ENCODE measurements at places on chromosomes 16 and 17.

- DNase-seq = peak; percentile 52
Measured at GRCh38 chr16:81443688-81444447, 740 bp upstream of the CMIP start.

DNA sequence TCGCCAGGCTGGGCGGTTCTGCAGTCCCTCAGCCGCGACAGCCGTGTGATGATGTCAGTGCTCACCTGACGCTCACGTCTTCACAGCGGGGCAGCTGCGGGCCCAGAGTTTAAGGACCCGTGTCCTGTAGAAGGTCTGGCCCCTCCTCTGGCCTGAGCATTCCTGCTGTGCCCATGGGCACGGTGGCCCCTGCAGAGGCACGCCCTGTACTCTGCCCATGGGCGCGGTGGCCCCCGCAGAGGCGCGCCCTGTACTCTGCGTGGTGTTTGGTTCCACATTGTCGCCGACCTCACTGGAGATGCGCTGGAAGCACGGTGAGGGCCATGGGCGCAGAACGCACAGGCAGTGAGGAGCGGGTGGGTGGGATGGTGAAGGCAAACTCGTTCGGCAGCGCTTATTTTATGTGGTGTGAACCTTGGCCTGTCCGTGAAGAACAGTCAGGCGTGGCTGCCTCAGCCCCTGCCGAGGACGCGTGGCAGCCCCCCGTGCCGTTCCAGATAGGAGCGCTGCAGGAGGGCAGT, 122.0 kb downstream of the BANP start:
- DNase-seq = no peak

GRCh38 chr16:29009050-29009837, 24.4 kb downstream of the LAT start:
- DNase-seq = no peak

DNA sequence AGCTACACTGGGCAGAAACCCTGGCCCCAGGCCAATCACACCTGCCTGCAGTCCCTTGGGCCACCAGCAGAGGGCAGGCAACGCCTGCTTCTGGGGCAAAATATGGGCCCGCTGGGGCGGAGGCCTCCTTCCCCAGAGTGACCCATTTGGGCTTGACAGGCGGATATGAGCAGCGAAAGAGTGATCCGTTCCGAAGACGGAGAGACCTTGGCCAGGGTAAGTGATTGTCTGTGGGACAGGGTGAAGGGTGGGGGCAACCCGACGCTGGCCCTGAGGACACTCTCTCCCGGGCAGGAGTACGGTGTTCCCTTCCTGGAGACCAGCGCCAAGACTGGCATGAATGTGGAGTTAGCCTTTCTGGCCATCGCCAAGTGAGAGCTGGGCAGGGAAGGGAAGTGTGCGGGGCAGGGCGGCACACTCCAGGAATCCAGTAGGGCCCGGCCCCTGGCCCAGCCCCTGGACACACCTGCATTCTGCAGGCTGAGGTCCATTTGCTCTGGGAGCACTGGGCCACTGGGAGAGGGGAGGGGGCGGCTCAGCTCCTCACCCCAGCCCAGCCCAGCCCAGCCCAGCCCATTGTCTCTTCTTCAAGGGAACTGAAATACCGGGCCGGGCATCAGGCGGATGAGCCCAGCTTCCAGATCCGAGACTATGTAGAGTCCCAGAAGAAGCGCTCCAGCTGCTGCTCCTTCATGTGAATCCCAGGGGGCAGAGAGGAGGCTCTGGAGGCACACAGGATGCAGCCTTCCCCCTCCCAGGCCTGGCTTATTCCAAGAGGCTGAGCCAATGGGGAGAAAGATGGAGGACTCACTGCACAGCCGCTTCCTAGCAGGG, 3.5 kb upstream of the NHERF1 start:
- DNase-seq = peak; percentile 91

GRCh38 chr17:46978489-46979146, 435 bp downstream of the RPRML start:
- peak; percentile 63 for DNase-seq

GRCh38 chr17:35731917-35732805, 722 bp downstream of the RASL10B start:
- DNase-seq = peak; percentile 56

DNA sequence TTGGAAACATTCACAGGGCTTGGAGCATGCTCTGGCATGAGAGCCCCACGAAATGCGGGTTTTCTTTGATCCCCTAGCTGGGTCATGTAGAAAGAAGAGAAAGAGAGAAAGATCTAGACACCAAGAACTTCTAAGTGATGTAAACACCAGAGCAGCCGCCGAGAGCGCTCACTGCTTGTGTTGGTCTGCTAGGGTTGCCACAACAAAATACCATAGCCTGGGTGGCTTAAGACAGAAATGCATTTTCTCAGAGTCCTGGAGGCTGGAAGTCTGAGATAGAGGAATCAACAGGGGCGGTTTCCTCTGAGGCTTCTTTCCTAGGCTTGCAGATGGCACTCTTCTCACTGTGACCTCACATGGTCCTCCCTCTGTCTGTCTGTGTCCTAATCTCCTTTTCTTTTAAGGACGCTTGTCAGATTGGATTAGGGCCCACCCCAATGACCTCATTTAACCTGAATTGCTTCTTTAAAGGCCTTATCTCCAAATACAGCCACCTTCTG, 139.5 kb downstream of the CYLD start:
- DNase-seq = peak; percentile 17

Measured in H9 (cell line).